ENCODE measurements at places on chromosomes 11 and 22.
A peak's percentile ranks its signal among the peaks of the same experiment; 100 is the strongest.

- no peak for DNase-seq
These were observed 6.3 kb upstream of the PIWIL4 start for GRCh38 chr11:94560834-94561233.

DNA sequence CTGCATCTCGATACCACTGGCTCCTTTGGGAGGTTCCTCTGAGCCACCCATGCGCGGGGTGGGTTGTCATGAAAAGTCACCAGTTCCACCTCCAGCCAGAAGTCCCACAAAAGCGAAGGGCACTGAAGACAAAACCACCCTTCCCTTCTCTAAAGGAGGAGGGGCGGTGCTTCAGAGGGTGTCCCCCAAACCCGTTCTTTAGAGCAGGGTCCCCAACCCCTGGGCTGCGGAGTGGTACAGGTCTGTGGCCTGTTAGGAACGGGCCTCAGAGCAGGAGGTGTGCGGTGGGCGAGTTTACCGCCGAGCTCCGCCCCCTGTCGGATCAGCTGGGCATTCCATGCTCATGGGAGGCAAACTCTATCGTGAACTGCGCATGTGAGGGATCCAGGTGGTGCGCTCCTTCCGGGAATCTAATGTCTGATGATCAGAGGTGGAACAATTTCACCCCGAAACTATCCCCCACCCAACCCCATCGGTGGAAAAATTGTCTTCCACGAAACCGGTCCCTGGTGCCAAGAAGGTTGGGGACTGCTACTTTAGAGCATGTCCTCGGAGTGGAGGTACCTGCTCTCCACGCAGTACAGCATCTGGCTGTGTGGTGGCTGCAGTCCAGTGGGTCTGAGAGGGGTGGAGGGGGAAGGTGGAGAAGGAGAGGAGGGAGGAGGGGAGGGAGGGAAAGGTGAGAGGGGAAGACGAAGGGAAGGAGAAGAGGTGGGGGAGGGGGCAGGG is 72.9 kb upstream of the SEPTIN5 start:
- no peak for DNase-seq

DNA sequence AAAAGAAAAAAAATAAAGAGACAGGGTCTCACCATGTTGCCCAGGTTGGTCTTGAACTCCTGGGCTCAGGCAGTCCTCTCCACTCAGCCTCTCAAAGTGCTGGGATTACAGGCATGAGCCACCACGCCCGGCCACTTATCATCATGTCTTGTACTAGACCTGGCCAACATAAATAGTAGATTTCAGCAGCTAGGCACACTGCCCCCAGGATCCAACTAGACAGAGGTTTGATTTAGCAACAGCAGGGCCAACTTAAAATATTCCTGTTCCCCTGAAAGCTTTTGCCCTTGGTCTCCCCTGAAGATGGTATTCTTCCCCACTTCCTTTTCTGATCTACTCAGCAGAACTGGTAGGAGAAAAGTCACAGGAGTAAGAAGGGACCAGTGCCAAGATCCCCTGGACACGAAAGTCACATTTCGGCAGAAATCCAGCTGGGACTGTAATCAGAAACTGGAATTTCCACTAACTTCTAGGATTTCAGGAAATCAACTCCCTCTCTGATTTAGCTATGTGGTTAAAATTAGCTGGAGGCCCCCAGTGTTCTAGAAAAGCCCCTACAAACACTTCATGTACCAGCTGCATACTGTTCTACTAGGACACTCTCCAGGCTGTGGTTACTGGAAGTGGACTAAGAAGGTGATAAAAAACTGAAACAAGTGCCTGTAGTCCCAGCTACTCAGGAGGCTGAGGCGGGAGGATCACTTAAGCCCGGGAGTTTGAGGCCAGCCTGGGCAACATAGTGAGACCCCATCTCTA is 8.9 kb upstream of the PPP2R1B start:
- no peak for DNase-seq

DNA sequence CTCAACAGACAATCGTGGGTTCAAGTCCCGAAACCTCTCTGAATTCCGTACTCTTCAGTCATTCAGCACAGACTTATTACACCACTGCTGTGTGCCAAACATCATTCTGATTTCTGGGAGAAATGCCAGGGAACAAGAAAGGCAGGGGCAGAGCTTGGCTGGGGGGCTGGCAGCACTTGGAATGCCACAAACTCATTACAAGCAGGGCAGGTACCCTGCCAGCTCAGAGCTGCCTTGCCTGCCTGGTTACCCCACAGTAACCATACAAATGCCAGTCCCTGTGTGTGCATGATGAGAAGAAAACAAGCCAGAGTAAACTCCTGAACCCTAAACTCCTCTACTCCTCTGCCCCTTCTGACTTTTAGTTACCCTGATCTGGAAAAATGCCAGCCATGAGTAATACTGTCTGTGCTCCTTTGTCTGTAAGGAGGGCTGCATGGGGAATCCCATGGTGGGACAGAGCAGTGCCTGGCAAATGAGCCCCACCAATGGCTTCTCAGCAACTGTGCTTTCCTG is 6.9 kb upstream of the RAD9A start:
- peak; percentile 46 for DNase-seq

GRCh38 chr11:73381589-73381988 is 5.4 kb downstream of the RELT start:
- no peak for DNase-seq

GRCh38 chr11:16912692-16913111 is 101.5 kb downstream of the PLEKHA7 start:
- DNase-seq: no peak

DNA sequence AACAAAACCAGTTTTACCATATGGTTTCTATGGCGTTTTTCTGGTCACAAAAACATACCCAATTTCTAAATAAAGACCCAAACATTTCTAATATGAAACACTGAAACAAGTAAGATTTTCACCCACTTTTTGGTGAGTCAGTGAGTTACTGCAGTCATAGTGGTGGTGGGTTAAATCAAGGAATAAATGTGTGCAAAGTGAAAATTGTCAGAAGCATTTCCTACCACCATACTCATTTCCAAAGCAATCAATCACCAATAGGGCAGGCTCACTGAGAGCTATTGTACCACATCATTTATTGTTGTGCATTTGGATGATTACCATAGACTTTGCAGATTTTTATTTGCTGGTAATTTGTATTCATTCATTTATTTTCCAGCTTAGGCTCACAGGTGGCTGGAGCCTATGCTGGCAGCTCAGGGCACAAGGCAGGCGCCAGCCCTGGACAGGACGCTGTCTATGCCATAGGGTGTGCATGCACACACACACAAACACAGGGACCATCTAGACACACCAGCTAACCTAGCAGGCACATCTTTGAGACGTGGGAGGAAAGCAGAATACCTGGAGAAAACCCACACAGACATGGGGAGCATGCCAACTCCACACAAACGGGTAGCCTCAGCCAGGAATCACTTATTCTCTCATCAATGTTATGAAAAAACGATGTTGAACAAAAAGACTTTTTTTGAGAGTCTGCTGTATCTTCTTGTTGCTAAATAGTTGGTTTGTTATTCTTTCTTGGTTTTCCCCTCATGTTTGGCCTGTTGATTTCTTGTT is 5.1 kb downstream of the FAM118B start:
- no peak for DNase-seq

DNA sequence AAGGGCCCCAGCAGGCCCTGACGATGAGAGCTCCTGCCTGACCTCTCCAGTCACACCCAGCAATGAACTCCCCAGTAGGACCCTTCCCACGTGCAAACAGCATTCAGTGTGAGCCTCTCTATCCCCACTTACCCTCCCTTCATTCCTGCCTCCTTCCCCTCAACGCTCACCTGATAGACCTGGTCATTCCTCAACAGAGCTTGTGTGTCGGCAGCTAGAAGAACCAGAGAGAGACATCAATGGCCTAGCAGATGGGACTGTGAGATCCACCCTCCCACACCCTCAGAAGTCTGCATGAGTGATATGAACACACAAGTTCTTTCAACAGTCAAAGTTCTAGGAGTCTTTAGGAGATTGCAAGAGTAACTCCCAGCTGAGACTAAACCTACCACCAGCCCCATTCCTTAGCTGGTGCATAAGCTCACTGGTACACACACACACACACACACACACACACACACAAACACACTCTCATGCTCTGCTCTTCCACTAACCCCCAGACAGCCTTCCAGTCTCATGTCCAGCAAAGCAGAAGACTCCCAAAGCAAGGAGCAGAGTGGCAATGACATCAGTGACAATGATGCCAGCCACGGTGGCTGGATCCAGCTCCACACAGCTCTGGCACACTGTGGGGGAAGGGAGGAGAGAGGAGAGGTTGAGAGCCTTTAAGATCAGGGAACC is 3.1 kb downstream of the CD3D start:
- DNase-seq: no peak

DNA sequence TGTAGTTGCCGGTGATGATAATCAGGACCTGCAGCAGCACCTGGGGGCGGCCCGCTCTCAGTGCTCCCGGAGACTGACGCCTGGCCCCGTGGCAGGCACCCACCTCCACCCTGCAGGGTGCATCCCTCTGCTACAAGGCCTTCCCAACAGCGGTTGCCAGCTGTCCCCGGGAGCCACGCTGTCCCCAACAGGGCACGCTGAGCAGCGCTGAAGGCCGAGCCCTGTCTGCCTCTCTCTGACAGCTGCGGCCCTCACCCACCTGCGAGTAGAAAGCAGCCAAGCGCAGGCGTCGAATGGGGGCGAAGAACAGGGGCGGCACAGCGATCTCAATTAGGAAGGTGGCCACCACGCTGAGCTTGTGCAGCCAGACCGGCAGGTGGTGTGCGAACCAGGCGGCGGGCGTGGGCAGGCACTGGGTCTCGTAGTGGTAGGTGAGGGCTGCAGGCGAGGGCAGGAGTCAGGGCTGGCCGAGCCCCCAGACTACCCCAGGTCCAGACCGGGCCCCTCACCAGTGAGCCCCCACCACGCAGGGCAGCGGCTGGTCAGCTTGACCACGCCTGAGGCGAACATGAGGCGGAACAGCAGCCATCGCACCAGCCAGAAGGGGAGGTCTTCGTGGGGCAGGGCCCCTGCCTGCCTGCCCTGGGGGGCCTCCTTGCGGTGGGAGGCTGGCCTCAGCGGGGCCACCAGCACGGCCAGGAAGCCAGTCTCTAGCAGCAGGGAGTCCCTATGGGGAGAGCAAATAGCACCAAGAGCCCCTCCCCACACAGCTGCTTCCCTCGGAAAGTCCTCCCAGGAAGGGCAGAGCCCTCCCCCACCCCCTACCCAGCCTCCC is 1.5 kb downstream of the LMF2 start:
- DNase-seq: no peak

DNA sequence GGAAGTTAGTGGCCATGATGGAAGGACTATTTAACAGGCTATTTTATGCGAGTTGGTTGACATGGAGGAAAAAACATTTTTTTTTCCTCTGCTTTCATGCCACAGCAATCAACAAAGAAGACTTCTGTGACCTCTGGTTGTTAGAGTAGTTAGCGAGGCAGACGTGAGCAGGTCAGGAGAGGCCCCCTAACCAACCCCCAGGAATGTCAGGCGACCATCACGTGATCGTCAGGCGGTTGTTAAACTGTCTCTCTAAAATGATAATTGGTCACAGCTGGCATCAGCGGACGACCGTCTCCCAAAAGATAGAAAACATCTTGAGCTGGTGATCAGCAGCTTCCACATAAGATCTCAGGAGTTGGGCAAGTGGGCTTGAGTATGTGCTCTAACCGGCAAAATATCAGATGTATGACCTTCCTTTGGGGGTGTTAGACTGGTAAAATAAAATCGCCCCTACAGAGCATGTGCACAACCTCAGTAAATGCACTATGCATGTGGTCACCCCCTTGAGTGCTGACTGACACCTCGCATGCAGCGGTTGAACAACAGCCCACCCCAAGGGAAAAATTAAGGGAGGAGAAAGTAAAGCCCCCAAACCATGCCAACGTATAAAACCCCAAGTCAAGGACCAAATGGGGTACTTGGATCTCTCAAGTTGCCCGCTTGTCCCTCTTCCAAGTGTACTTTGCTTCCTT is 20.9 kb upstream of the NARS2 start:
- DNase-seq: peak; percentile 71
